H7 (cell line): ENCODE measurements at places on chromosomes 1 and 21. TPM values are rescaled to one million over a fixed set of nuclear protein-coding genes. Genes with fewer than 3 reads are reported as not detected.

Gene ITLN1
- total RNA-seq, result not detected in 2 replicates

Gene KLHL21
- 35.0 and 41.1 TPM in 2 replicates for total RNA-seq

Gene MASP2
- 0.17 and 0.63 TPM in 2 replicates for total RNA-seq

Gene PDIK1L
- 5.9 and 6.0 TPM in 2 replicates for total RNA-seq

Gene SLC16A4
- 0.41 and 0.42 TPM in 2 replicates for total RNA-seq

Gene CLCNKB
- total RNA-seq, result 2.4 and 2.8 TPM in 2 replicates

Gene KRTAP7-1
- total RNA-seq, result not detected in 2 replicates

Gene IFI6
- 3.3 and 5.8 TPM in 2 replicates for total RNA-seq

Gene SLAMF9
- not detected in 2 replicates for total RNA-seq

Gene MEX3A
- 52.7 and 65.2 TPM in 2 replicates for total RNA-seq
